Naive thymus-derived CD8-positive, alpha-beta T cell (primary cell): ENCODE measurements at places on chromosomes 5 and 9. TPM values are rescaled to one million over a fixed set of nuclear protein-coding genes. Genes with fewer than 3 reads are reported as not detected.

Gene OTP
- not detected for total RNA-seq

Gene CRHBP
- total RNA-seq = not detected

Gene SOX30
- 0.44 TPM for total RNA-seq

Gene PCDHGA8
- 0.22 TPM for total RNA-seq

Gene ADGRD2
- not detected for total RNA-seq

Gene SHC3
- total RNA-seq = 0.11 TPM

Gene ZFP2
- total RNA-seq = 3.5 TPM

DNA sequence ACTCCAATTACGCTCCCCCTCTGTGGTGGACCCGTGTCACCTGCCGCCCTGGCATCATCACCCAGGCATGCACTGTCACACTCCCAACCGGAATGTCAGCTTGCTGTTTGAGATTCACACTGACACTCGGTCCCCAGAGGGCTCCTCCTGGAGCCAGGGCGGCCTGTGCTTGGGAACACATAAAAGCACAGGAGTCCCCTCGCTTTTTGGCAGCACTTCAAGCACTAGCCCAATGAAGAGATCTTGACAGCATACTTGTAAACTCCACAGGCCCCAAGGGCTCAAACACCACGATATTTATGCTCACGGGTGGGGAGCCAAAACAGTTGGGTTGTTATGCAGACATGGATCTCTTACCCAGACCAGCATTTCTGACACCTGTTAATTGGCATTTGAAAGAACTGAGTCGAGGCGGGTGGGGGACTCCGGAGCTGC is 90.8 kb upstream of the EGFLAM start:
- DNase-seq = no peak

DNA sequence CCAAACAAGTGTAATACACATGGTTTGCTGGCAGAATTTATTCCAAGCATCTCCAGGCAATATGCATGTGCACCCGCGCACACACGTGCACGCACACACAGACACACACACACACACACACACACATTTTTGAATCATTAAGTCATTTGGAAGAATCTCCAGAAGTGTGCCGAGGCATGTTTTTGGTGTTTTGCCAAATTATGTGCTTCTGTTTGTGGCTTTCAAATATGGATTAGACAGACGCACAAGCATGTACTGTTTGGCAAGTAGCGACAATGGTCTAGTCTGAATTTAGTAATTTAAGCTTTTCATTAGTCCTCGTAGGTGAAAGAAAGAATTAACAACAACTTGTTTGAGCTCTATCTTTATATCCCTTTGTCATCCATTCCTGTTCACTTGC is 36.7 kb downstream of the NFIB start:
- DNase-seq = no peak

DNA sequence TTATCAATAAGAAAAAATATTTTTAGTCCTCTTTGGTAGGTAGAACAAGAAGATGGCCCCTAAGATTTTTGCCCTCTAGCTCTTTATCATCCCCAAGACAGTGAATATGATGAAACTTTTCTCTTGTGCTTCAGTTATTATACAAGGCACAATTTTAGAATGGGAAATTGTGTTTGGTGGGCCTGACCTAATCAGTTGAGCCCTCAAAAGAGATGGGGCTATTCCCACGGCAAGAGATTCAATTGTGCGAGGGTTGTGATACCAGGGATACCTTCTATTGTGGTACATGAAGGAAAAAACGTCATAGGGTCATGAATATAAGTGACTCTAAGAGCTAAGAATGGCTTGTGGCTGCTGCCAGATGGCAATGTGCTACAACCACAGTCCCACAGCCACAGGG is 94.0 kb upstream of the COX7C start:
- DNase-seq = no peak

DNA sequence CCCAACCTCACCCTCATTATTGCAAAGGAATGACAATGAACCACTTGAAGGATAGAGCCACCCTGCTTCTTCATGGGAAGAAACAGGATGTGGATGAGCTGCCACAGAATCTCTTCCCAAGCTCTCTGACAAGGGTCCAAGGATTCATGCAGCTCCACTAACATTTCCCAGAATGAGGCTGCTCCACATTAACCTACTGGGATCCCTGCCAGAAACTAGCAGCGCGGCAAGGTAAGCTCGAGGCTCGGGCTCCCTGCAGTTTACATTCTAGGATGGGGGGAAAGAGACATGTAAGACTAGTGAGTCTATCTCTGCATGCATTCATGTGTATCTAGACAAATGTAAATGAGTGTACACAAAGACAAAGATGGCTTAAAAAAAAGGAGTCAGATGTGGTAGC is 12.1 kb downstream of the DCAF12 start:
- no peak for DNase-seq

DNA sequence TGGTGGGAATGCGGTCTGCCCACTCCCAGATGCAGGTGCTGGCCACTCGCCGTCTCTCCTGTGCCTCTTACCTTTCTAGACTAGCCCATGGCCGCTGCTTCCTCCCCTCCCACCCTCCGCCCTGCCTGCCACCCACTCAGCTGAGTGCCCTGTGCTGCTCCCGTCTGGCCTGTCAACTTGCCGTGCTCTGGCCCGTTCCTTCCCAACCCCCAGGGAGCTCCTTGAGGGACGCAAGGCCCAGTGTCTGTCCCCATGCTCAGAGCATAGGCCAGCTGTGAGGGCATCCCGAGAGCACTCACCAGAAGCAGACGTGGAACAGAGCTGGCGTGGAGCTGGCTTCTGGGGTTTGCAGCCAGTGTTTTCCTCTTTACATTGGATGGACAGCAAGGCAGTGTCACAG is 20.2 kb downstream of the HNRNPH1 start:
- no peak for DNase-seq

DNA sequence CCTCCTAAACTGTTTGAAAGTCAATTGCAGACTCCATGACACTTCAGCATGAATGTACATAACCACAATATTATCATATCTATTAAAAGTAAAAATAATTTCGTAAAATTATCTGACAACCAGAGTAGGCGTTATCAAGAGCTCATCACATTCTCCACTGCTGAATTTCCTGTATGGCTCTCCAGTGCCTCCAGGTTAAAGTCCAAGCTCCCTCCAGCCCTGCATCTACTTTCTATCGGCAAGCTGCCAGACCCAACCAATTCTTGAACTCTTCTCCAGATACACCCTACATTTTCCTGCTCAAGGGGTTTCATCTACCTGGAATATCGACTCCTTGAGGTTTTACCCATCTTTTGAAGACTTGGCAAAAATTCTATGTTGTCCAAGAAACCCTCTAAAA is 74.5 kb upstream of the TBC1D2 start:
- DNase-seq = no peak

DNA sequence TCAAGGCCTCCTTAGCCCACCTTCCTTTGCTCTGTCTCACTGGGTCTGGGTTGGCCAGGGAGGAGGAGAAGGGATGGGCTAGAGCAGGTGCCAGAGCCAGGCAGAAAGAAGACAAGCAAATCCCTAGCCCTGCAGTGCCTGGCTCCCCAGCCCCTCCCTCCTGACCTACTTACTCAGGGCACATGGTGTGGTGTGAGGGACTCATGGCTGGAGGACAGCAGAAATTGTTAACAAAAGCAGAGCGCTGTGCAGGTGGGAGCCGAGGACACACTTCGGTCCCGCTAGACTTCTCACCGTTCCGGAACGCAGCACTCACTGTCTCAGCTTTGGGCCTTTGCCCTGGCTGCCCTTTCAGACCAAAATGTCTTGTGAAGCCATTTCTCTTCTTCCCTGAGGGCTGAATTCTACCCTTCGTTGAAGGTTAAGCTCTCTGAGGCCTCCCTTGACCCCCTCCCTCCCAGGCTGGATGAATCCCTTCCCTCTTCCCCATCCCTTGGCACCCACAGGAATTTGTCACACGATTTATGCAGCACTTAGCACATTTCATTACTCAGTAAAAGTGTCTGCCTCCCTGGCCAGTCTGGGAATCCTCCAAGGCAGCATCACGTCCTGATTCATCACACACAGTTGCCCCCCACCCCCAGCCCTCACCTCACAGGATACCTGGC is 263.9 kb upstream of the TRPC7 start:
- DNase-seq = no peak

DNA sequence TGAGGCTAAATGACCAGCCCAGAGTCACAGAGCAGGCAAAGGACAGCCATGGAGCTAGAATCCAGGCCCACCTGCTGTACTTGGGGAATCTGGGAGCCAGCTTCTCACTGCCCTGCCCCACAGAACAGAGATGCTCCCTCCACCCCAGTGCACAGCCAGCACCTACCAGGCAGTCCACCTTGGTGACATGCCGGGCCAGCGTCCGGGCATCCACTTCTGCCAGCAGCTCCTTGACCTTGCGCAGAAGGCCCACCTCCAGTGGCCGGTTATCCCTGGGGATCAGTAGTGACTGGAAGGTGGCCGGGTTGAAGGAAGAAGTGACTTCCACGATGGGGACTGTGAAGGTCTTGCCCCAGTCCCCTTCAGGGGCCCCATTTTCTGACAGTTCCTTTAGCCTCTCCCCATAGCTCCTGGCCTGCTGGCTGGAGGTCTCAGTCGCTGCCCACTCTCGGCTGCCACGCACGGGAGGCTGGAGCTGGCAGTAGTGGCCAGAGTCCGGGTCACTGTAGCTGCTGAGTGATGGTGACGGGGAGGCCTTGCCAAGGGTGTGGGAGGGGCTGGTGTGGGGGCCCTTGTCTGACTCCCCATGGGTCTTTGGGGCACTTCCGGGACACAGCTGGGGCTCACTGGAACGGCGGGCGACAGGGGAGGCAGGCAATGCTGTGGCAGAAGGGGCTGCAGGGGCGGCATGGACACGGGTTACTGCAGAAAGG is 9.5 kb upstream of the TOR2A start:
- DNase-seq = no peak

DNA sequence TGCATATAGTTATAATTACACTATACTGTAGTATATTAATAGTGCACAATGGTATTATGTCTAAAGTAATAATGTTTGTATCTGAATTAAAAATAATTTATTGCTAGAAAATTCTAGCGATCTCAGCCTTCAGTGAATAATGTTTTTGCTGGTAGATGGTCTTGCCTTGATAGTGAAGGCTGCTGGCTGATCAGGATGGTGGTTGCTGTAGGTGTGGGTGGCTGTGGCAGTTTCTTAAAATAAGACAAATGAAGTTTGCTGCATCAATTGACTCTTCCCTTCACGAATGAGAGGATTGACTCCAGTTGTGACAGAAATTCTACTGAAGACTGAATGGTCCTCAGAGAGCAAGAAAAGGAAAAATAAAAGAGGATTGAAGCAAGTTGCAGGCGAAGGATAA is 19.7 kb upstream of the LRRC70 start:
- no peak for DNase-seq

GRCh38 chr5:173165177-173166016 is 21.1 kb downstream of the BNIP1 start:
- no peak for DNase-seq

DNA sequence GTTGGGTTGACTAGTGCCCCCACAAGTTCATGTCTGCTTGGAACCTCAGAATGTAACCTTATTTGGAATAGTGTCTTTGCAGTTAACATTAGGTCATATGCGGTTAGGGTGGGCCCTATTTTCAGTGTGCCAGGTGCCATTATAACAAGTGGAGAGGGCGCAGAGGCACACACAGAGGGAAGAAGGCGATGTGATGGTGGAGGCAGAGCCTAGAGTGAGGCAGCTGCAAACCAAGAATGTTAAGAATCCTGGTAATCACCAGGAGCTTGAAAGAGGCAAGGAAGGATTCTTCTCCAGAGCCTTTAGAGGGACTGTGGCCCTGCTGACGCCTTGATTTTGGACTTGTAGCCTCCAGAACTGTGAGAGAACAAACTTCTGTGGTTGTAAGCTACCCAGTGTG is 10.9 kb downstream of the GPR107 start:
- DNase-seq = no peak

GRCh38 chr9:85536076-85536475 is 205.7 kb downstream of the AGTPBP1 start:
- DNase-seq = no peak

DNA sequence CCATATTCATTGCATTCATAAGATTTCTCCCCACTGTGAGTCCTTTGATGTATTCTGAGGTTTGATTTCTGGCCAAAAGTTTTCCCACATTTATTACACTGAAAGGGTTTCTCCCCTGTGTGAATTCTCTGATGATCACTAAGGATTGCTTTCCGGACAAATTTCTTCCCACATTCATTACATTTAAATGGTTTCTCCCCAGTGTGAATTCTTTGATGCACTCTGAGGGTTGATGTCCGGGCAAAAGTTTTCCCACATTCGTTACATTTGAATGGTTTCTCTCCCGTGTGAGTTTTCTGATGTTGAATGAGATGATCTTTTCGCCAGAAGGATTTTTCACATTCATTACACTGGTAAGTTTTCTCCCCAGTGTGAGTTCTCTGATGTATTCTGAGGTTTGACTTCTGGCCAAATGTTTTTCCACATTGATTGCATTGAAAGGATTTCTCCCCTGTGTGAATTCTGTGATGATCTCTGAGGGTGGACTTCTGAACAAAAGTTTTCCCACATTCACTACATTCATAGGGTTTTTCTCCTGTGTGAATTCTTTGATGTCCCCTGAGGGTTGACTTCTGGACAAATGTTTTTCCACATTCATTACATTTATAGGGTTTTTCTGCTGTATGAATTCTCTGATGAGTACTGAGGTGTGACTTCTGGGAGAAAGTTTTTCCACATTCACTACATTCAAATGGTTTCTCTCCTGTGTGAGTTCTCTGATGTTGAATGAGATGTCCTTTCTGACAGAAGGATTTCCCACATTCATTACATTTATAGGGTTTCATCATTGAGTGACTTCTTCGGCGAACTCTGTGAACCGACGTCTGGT is 18.8 kb downstream of the ZNF510 start:
- DNase-seq = no peak

DNA sequence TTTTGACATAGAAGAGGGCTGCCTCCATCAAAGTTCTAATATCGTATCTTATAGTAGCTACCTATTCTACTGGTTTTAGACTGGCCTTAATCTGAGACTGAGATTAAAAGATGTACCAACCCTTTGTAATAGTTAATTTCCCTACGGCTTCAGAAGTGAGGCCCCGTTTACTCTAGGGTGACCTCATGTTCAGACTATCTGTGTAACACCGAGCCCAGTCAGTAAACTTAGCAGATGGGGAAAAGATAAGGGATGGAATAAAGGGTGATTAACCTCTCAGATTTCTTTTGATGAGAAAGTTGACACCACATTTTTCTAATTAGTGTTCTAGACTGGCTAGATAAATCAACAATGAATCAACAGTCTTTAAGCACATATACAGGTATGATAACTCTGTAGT is 283.1 kb downstream of the KCTD16 start:
- no peak for DNase-seq

DNA sequence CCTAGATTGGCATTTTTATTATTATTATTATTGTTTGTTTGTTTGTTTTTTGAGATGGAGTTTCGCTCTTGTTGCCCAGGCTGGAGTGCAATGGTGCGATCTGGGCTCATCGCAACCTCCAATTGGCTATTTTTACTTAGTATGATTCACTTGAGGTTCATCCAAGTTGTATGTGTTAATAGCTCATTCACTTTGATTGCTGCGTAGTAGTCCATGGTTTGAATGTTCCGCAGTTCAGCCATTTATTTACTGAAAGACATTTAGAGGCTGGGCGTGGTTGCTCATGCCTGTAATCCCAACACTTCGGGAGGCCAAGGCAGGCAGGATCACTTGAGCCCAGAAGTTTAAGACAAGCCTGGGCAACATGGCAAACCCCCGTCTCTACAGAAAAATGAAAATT is 22.6 kb upstream of the MELK start:
- no peak for DNase-seq

GRCh38 chr9:8845808-8846207 is 1046.2 kb upstream of the DMAC1 start:
- DNase-seq = no peak

GRCh38 chr9:16825971-16826625 is 44.4 kb downstream of the BNC2 start:
- DNase-seq = no peak
